Retina (tissue), 1 donor: ENCODE measurements at places on chromosomes 5 and 9.
A peak's percentile ranks its signal among the peaks of the same experiment; 100 is the strongest.

GRCh38 chr5:27701931-27702903 lies 663.8 kb upstream of the CDH9 start:
- peak; percentile 16 for DNase-seq

- no peak for DNase-seq
These were observed 252.8 kb upstream of the DAP start for GRCh38 chr5:11013793-11014192.

- no peak for DNase-seq
These were observed 18.2 kb upstream of the STK32A start for GRCh38 chr5:147216552-147217154.

GRCh38 chr9:114300846-114301797 lies 21.8 kb upstream of the ORM1 start:
- DNase-seq: no peak

DNA sequence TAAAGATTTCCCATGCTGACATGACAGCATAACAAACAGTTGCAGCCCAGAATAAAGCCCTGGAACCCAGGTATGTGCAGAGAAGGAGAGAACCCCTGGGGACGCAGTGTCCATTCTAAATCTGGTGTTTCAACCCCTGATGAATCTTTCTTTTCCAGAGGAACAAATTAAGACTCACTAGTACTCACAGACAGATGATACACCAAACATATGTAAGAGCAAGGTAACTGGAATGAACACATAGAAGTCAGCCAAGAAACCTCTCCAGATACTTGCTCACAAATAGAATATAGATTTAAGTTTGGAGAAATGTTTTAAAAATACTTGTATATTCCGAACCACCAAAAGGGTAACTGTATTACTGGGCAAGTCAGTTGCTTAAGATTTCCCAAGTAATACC lies 130.8 kb upstream of the OTULINL start:
- no peak for DNase-seq

GRCh38 chr5:139821806-139822552 lies 26.4 kb downstream of the PSD2 start:
- DNase-seq: no peak

DNA sequence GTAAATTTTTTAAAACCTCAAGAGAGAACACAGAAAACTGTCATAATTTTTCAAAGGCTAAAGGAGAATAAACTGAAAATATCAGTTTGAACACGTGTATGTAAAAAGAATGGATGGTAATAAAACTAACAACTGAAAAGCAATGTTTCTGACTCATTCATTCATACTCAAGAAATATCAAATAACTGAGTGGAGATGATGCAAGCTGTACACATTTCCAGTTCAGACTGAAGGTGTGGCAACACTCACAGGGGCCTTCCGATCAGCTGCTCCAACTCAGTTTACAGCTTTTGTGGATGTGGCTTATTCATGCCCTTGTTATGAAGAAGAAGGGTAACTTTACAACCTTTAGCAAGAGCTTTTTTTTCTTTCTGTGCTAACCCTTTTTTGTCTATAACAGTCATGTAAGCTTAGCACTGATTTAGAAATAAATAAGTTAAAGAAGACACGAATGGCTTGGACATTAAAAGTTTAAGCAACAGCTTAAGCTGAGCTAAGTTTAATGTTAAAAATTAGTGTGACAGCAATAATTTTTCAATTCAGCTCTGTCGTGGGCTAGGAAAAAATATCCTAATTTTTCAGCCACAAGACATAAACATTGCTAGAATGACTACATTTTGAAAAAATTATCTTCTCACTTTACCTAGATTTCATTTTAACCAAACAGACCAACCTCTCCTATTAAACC lies 453.5 kb downstream of the RAB3C start:
- DNase-seq: no peak

DNA sequence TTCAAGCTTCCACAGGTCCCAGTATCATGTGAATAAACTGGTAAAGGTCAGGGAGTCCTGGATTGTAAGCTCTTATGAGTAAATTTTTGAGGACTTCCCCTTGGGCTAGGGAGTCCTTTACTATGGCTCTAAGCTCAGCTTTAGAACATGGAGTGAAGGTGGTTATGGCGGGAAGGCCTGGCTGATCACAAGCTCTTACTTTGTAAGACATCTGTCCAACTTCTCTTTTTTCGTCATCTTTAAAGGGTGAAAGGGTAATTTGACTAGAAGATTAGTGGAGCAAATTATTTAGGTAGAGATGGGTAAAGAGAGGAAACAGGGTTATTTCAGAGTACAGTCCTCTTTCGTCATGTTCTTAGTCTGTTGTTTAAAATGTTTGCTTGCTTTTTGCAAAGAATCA lies 155.4 kb downstream of the AOPEP start:
- no peak for DNase-seq

DNA sequence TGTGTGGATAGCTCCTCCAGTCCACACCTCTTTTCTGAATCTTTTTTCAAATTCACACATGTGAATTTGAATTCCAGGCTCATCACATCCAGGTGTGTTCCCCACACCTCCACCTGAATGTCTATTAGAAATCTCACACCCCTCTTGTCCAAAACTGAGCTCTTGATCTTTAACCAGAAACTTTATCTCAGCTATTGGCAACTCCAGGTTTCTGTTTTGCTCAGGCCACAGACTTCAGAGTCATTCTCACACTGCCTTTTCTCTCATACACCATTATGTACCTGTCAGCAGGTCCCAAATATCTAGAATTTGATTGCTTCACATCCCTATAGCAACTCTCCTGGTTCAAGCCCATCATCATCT lies 11.6 kb downstream of the NIPSNAP3B start:
- no peak for DNase-seq

- DNase-seq: no peak
These were observed 16.6 kb upstream of the HMGCR start for GRCh38 chr5:75320371-75320770.

- peak; percentile 95 for DNase-seq
These were observed at the start of gene ISOC1 for GRCh38 chr5:129094087-129094923. Gene ISOC1, plus strand, starts transcription at chr5:129094749. Its CDS starts 18 bp downstream, at chr5:129094767.

GRCh38 chr5:73668017-73668416 lies 42.0 kb downstream of the ARHGEF28 start:
- DNase-seq: no peak

DNA sequence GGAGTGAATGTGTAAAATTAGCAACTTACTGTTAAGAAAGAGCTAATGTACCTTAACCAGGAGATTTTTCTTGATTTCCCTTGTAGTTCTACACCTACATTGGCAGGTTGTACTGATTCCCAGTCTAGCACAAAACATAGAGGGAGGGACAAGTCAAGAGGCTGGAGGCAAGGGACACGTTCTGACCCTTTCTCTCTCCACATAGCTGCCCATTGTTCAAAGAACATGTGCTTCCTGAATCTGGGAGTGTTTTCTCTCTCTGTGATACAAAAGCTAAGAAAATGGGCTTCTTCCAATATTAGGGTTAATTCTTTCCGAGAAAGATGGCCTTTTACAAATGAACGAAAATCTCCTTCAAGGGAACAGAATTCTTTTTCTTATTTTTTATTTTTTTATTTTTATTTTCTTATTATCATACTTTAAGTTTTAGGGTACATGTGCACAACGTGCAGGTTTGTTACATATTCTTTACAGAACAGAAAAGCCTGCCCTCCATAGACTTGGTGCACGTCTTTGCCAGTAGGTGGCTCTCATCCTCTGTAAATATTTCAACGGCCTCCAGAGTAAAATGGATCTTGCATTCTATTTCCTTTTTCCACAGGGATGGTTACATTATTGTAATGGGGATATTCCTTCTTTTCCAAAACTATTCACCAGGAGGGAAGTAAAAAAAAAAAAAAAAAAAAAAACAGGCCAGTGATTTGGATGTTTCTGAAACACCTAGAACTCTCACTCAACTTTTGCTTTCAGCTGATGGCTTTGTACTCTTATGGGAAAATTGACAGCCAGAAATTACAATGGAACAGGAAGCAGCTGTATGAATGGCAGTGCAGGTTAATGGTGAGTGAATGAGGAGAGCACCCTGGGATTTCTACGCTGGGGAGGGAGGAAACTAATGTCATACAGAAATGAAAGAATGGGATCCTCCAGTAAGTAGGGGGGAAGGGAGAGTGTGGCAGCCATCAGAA lies 13.1 kb upstream of the IFNA5 start:
- DNase-seq: peak; percentile 54

DNA sequence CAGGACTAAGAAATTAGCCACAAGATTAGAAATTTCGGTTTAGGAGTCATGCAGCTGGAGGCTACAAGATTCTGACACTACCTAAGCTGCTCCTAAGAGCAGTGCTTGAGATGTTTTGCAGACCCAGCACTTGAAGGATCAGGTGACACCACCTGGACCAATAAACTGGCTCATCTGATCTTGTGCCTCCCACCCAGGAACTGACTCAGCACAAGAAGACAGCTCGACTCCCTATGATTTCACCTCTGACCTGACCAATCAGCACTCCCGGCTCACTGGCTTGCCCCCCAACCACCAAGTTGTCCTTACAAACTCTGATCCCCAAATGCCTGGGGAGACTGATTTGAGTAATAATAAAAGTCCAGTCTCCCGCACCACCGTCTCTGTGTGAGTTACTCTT lies 170.4 kb downstream of the TTC39B start:
- no peak for DNase-seq

GRCh38 chr9:121221664-121222055 lies 20.0 kb upstream of the RAB14 start:
- DNase-seq: peak; percentile 65

DNA sequence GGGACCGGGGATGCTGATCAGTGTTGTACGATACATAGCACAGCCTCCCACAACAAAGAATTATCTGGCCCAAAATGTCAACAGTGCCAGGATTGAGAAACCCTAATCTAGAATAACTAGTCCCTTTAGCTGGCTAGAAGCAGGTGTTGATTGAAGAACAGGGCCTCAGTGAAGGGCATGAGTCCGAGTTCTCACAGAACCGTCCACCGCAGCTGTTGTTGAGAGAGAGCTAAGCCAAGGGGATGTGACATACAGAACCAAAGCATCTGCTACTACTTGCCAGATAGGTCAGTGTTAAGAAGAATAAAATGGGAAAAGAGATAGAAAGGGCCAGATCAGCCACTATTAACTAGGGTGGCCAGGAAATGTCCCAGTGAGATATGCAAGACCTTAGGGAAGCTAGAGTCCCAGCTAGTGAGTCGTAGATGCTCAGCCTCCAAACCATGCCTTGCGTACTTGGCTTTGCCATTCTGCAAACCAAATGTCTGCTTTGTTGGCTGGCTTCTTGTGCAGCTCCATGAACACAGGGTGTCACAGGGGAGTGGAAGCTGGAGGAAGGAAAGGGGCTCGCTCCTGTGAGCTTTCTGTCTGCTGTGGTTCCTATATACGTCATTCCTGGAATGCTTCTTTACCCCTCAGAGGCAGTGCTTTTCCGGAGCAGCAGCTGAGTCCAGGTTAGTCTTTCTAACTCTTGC lies 68.9 kb downstream of the FBXO38 start:
- DNase-seq: no peak

DNA sequence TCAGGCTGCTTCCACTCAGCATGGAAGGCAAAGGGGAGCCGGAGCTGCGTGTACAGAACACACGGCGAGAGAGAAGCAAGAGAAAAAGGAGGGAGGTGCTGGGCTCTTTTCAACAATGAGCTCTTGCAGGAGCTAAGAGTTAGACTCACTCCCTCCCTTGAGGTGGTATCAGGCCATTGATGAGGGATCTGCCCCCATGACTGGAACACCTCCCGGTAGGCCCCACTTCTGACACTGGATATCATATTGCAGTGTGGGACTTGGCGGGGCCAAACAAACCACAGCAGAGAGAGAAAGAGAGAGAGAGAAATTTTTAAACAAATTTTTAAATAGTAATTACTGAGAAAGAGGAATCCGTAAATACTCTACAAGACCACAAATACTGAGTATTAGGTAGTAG lies 182.2 kb downstream of the TRIO start:
- DNase-seq: no peak

DNA sequence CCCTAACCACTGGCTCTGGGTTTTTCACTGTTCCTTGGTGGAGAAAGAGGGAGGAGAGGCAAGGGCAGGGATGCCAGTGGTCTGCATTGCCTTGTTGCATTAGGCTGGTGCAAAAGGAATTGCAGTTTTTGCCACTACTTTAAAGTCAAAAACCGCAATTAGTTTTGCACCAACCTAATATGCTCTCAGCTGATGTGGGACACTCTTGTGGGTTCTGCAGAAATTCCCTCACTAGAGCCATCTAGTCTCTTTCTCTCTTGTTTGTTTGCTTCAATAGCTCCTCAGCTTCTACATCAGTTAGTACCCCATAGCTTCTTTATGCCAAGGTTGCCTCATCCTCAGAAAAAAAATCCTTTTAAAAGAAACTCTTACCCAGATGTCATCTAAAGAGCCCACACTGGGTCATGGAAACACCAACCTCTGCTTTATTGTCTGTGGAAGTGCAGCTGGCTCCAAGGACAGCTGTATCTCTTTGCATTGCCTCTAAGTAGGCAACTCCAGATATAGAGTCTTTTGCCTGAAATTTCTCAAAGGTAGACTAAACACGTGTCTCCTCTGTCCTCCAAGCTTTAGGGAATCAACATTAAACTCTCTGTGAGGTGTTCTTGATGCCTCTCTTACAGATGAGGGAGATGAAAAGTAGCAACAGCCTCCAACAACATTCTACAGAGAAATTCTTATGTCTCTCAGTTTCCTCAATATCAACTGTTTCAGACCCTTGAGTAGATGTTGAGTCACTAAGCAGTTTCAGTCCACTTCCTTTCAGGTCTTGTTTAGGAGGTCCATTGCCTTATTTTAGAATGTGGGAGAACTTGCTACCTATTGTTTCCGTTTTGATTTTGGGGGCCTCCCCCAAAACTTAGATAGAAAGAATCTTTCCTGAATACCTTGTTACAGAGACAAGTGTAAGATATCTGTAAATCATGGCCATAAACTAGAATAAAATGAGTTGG lies 84.9 kb upstream of the MEF2C start:
- no peak for DNase-seq

DNA sequence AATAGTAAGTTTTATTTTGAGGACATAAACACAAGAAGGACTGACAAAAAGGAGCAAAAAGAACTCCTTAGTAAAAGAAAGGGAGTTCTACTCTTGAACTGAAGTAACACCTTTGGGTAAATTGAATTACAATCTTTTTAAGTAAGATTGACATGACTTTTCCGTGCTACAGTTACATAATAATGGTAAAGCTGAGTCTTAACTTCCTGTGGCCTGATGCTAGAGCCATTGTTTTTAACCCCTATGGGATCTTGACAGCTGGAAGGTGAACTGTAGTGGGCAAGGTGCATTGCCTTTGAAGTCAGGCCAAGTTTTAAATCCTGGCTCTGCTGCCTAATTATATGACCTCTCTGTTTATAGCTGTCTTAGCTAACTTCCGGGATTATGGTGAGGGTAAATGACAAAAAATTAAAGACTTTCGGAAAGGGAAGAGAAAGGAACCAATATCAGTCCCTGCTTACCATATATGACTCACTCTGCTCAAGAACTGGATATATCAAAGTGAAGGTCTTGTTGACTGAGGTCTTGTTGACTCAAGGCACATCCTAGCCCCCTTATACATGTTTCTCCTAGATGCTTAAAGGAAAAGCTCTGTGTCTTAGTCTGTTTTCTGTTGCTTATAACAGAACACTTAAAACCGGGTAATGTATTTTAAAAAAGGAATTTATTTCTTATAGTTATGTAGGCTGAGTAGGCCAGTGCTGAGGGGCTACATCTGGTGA lies 6.8 kb downstream of the HSD17B4 start:
- DNase-seq: no peak
